ENCODE measurements at places on chromosomes 13 and 19.
A peak's percentile ranks its signal among the peaks of the same experiment; 100 is the strongest.

GRCh38 chr19:29758863-29759262 lies 43.8 kb upstream of the C19orf12 start:
- DNase-seq, result no peak

DNA sequence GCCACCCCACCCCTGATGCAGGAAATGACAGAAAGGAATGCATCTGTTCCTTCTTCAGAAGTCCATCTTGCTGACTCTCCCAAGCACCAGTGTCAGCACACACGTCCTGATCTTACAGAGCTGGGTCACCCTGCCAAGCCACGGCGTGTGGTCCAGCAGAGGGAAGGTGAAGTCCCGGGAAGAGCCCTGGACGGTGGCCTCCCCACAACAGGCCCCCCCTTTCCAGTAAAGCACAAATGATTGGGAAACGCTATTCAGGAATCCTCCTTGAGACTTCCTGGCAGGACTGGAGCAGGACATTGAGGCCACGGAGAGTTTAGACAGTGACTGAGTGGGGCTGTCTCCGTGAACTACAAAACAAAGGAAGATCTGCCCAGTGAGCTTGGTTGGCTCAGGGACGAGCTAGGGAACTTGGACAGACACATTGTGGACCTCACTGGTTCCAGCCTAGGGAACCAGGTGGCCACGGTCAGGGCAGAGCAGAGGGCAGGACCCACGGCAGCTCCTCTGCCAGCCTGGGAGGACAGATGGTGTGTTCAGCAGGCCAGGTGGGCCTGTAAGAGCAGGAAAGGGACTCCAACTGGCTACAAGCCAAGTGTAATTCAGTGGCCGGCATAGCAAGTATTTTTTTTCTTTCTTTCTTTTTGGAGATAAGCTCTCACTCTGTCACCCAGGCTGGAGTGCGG lies 41.7 kb downstream of the ELL start:
- peak; percentile 40 for DNase-seq

DNA sequence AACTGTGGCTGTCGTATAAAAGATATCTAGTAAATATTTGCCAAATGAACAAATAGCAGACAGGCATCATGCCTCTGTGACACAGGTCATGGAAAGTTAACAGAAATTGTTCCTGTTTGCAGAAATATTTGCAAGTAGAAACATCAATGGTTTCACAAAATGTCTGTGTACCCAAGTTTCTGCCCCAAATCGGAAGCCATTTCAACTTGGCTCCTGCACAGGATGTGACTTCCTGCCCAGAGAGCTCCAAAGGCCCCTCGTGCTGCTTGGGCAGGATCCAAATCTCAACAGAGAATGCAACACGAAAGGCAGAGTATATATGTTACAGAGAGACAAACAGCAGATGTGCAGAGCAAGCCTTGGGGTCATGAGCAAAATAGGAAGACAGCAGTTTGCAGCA lies 95.5 kb upstream of the SERP2 start:
- no peak for DNase-seq

- DNase-seq, result no peak
Measured at GRCh38 chr13:25421612-25422011, 49.8 kb downstream of the ATP8A2 start.

- no peak for DNase-seq
Measured at GRCh38 chr13:112697756-112698655, 8.2 kb downstream of the ATP11A start.

DNA sequence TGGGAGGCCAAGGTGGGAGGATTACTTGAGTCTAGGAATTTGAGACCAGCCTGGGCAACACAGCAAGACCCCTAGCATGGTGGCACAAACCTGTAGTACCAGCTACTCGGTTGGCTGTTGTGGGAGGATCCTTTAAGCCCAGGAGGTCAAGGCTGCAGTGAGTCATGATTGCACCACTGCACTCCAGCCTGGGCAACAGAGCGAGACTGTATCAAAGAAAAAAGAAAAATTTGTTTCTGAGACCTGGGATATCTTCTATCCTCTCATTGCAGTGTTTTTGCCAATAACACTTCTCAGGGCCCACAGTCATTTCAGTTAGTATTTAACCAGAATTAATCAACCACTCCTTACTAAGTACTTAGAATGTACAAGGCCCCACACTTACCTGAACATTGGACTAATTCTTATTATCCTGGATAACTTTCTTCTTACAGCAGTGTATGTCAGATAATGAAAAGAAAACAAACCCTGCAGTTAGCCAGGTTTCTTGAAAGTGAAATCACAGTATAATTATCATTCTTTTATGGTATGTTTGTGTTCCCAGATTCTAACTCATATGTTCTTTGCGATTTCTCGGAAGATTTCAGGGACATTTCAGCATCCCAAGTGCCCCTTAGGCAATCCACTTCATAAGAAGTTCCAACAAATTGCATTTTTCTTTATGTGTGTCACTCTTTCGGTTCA lies 75.6 kb upstream of the KLF5 start:
- DNase-seq, result no peak

DNA sequence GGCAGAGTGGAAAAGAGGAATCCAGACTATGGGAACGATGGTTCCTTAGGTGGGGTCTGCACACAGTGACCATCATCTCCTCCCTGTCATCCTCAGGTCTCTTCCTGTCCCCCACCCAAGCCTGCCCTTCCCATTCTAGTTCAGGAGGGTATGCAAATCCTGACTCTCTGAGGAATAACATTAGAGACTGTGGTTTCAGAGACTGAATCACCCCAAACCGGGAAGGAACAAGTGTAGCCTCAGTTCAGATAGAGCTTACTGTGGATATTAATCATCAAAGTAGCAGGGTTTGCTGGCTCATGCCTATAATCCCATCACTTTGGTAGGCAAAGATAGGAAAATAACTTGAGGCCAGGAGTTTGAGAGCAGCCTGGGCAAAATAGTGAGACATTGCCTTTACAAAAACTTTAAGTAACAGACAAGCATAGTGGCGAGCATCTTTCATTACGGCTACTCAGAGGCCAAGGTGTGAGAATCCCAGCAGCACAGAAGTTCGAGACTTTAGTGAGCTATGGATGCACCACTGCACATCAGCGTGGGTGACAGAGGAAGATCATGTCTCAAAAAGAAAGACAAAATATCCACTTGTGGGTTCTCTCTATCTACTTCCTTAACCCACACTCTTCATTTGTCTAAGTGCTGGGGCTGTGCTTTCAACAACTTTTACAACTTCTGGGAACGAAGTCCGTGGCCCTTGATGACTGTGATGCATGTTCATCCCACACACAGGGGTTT lies 19.3 kb upstream of the LGALS13 start:
- DNase-seq, result no peak

GRCh38 chr13:111092685-111093084 lies 22.4 kb upstream of the ARHGEF7 start:
- no peak for DNase-seq

- no peak for DNase-seq
Measured at GRCh38 chr13:69213396-69213795, 894.2 kb upstream of the ATXN8OS start.

GRCh38 chr13:75915066-75915465 lies 278.9 kb downstream of the LMO7 start:
- no peak for DNase-seq

DNA sequence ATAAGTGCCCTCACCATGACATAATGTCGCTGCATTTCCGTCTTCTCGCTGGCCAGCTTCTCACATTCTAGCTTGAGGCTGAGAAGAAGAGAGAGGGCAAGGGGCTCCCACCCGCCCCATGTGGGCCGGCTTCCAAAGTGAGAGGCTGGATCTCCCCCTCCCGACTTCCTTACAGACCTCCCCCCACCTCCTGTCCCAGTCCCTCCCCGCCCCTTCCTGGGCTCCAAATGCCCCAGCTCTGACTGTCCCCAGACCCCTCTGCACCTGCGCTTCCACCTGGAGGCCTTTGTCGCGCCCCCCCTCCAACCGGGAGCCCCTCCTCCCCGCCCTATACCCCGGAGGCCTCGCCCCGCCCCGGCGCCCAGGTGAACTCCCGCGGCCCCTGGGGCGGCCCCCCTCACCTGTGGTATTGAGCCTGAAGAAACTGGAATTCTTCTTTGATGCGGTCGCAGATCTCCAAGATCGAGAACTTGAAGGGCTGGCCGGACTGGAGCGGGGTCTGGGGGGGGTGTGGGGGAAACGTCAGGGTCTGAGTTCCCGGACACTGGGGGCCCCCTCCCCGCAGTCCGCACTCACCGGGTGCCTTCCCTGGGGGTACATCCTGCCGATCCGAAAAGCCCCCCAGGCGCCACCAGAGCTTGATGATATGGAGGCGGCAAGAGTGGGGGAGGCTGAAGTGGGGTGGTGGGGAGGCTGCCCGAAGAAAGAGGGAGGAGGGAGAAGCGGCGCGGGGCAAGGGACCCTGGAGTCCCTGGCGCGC lies 595 bp downstream of the TLE2 start:
- no peak for DNase-seq

GRCh38 chr13:68908879-68909278 lies 1198.7 kb upstream of the ATXN8OS start:
- DNase-seq, result no peak

DNA sequence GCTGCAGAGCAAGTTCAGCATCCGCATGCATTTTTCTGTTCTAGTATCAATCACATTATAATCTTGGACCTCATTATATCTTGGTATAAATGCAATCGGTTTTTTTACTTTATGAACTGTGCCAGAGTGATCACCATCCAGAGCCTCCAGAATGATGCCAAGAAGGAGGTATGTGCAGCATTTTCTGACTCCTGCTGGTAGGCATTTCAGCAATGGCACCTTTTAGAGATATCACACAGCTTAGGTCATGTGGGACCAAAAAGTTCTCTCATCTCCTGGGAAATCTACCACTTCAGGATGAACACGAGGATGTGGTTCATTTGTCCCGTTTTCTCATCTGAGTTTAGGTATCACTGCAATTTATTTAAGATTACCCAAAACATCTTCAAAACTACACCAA lies 220.4 kb downstream of the VWA8 start:
- no peak for DNase-seq

- DNase-seq, result no peak
Measured at GRCh38 chr19:29675120-29675649, 9.9 kb downstream of the PLEKHF1 start.

DNA sequence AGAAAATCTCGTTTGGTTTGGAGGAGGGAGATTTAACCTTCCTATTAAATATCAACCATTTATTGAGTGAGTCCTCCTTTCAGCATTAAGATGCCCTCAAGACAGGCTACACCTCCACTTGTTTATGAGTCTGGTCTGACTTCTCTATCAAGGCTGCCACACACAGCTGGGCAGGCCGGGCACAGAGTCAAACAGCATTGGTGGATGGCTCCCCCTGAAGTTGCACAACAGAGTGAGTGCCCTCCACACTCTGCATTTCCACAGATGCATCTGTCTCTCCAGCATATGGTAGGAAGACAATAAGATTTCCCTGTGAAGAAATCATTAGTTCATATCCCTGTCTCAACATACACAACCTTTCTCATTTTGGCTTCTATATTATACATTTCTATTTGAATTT lies 31.4 kb downstream of the PHF11 start:
- DNase-seq, result no peak

GRCh38 chr13:107088061-107088460 lies 520.1 kb upstream of the ARGLU1 start:
- no peak for DNase-seq

GRCh38 chr13:112760435-112760834 lies 70.6 kb downstream of the ATP11A start:
- DNase-seq, result no peak

- no peak for DNase-seq
Measured at GRCh38 chr13:21011378-21011777, 50.0 kb downstream of the LATS2 start.

DNA sequence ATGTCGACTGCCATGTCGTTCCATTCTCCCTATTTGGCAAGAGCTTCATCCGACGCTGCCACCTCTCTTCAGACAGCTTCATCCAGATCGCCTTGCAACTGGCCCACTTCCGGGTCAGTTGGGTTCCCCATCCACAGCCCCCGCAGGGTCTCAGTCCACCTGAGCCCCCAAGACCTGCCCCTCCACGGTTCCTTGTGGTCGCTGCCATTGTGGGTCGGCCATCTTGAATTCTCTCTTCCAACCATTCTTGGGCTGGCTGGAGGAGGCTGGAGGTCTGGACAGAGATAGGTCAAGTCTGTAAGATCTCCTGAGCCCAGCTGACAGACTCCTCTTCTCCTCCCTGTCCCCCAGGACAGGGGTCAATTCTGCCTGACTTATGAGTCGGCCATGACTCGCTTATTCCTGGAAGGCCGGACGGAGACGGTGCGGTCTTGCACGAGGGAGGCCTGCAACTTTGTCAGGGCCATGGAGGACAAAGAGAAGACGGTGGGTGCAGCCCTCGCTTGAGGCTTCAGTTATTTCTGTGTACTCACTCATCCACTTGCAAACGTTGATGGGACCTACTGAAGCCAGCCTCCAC lies 19.5 kb downstream of the CPT1C start:
- no peak for DNase-seq

GRCh38 chr19:39139971-39140453 lies 14.4 kb downstream of the PAK4 start:
- no peak for DNase-seq

- no peak for DNase-seq
Measured at GRCh38 chr19:46551164-46551563, 50.0 kb upstream of the CALM3 start.

GRCh38 chr19:28961772-28962500 lies 251.0 kb downstream of the UQCRFS1 start:
- DNase-seq, result no peak

- no peak for DNase-seq
Measured at GRCh38 chr13:112626124-112626523, 38.2 kb upstream of the TUBGCP3 start.
